ENCODE measurements at places on chromosomes 4 and X.

DNA sequence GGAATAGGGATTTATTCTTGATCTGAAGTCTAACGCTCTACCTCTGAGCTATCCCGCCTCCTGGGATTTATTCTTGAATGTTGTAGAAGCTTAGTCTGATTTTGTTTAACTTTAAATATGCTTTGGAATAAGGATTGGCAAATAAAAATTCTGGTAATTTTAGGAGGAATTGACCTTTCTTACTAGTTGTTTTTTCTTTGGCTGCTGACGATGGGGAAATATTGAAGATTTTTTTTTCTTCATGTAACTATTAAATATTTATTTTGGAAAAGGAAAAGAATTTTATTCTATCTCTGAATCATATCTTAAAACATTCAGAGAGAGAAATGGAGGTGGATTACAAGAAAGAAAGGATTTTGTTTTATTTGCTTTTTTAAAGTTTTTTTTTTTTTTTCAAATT, 122.9 kb downstream of the PDLIM5 start:
- H3K4me1 ChIP-seq: peaks cover 2% of the 10 kb centered on the region
- H3K27ac ChIP-seq: no peak overlapping the region
- peak; percentile 25 for DNase-seq
- no peaks in the 10 kb centered on the region for H3K27me3 ChIP-seq
- no peak overlapping the region for H3K4me3 ChIP-seq
- H3K36me3 ChIP-seq: no peaks in the 10 kb centered on the region

GRCh38 chr4:22625311-22625710, 67.4 kb upstream of the GBA3 start:
- H3K27ac ChIP-seq: no peak overlapping the region
- DNase-seq: no peak
- no peaks in the 10 kb centered on the region for H3K36me3 ChIP-seq
- H3K4me1 ChIP-seq: no peaks in the 10 kb centered on the region
- no peak overlapping the region for H3K4me3 ChIP-seq
- H3K27me3 ChIP-seq: no peaks in the 10 kb centered on the region

GRCh38 chr4:7147261-7147660, 45.1 kb upstream of the SORCS2 start:
- H3K27ac ChIP-seq: no peak overlapping the region
- DNase-seq: no peak
- H3K4me3 ChIP-seq: no peak overlapping the region
- H3K36me3 ChIP-seq: no peaks in the 10 kb centered on the region

- no peaks in the 10 kb centered on the region for H3K36me3 ChIP-seq
- no peaks in the 10 kb centered on the region for H3K4me1 ChIP-seq
- no peak overlapping the region for H3K4me3 ChIP-seq
- DNase-seq: no peak
- no peak overlapping the region for H3K27ac ChIP-seq
These were observed 47.8 kb downstream of the HTT-AS start for GRCh38 chr4:3026540-3026939.

GRCh38 chr4:73597594-73597993, 22.6 kb downstream of the RASSF6 start:
- no peaks in the 10 kb centered on the region for H3K27me3 ChIP-seq
- H3K4me1 ChIP-seq: peaks cover 10% of the 10 kb centered on the region
- H3K36me3 ChIP-seq: no peaks in the 10 kb centered on the region
- no peak overlapping the region for H3K27ac ChIP-seq
- H3K4me3 ChIP-seq: no peak overlapping the region

- no peaks in the 10 kb centered on the region for H3K36me3 ChIP-seq
- H3K4me3 ChIP-seq: no peak overlapping the region
- peak; percentile 12 for DNase-seq
- H3K27ac ChIP-seq: no peak overlapping the region
- no peaks in the 10 kb centered on the region for H3K27me3 ChIP-seq
These were observed 243.2 kb downstream of the SPOCK3 start for GRCh38 chr4:166991006-166991561.

GRCh38 chrX:103052625-103053024, 11.3 kb downstream of the BEX1 start:
- no peak overlapping the region for H3K4me3 ChIP-seq
- no peaks in the 10 kb centered on the region for H3K36me3 ChIP-seq

GRCh38 chrX:69298466-69299140, 133.3 kb upstream of the PJA1 start:
- DNase-seq: no peak
- H3K27ac ChIP-seq: no peak overlapping the region
- H3K4me3 ChIP-seq: no peak overlapping the region
- no peaks in the 10 kb centered on the region for H3K27me3 ChIP-seq
- no peaks in the 10 kb centered on the region for H3K36me3 ChIP-seq
- H3K4me1 ChIP-seq: no peaks in the 10 kb centered on the region

DNA sequence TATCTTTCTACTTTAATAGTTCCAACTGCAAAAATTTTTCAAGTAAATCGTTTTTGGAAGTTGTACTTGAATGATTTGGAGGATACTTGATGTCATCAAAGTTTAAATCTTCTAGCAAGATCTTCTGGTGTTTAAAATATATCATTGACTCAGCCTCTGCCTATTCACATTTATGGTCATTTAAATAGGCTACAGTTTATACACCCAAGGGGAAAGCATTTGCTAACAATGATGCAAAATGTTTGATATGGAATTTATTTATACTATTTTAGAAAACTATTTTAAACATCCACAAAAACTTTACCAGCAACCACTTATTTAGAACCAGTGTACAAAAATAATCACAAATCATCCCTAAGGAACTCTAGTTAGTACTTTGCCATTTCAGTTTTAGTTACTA, 123.3 kb upstream of the STIM2 start:
- no peak for DNase-seq
- no peak overlapping the region for H3K27ac ChIP-seq
- no peaks in the 10 kb centered on the region for H3K4me1 ChIP-seq
- H3K4me3 ChIP-seq: no peak overlapping the region
- no peaks in the 10 kb centered on the region for H3K36me3 ChIP-seq

DNA sequence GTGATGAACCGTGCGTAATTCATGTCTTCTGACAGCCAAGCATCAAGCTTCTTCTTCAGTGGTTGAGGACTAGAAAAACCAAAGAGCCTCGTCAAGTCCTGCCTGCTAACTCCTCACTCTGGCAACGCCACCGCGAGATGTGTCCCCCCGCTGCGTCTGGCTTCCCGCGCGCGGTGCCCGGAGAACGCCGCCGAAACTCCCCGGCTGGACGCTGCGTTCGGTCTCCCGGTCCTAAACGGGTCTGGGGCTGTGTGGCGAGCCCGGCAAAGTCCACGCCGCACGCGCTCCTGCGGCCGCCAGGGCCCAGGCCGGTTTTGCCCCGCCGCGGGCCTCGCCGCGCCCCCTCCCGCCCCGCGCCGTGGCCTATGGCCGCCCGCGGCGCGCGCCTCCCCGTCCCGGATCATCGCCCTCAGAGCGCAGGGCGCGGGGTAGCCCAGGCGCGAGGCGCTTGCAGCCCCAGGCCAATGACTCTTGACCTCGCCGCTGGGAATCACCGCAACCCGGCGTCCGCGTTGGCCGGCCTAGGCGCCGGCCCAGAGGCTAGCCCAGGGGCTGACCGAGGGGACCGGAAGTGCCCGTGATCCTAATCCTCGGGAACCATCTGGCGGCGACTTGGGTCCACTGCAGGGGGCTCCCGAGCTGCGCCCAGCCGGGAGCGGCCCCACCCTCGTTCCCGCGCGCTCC, at the start of gene AADAT:
TSS of gene AADAT (minus strand) at position 289 of the 684 bp plus-strand sequence. CDS start at position 23, 266 bp downstream.
- H3K4me3 ChIP-seq: peak within 1 kb of the TSS; percentile 66
- DNase-seq: peak; percentile 73

DNA sequence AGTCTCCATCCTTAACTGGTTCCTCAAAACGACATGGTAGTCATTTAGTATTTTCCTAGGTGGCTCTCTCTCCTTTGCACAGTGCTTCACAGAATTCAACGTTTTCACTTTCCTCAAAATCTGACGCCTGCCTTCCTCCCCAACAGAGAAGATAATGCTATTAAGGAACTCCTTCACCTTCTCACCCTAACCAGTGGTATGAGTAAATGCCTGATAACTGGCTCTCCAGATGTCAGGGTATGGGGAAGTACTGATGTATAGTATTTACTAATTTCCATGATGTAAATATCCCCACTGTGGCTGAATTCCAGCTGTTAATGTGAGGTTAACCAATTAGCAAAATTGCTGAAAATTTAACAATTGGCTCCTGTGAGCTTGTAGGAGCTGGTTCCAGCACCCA, 28.8 kb upstream of the NSUN7 start:
- no peaks in the 10 kb centered on the region for H3K27me3 ChIP-seq
- H3K27ac ChIP-seq: no peak overlapping the region
- H3K4me1 ChIP-seq: no peaks in the 10 kb centered on the region
- H3K4me3 ChIP-seq: no peak overlapping the region
- DNase-seq: no peak

DNA sequence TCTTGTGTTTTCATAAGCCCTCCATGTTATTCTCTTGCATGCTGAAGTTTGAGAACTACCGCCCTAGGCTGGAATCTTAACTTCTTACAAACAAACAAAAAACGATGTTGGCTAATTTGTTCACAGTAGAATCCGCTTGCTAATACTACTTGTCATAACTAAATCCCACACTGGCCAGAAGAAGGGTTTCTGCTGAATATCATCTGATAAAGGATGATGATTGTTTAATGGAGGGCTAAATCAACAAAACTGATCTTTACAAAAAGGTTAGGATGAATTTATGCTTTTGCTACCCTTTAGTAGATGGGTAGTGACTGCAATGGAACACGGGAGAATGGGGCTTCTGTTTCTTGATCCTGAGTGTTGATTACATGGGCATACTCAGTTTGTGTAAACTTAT, 42.3 kb downstream of the SPATA4 start:
- H3K36me3 ChIP-seq: no peaks in the 10 kb centered on the region
- H3K4me1 ChIP-seq: no peaks in the 10 kb centered on the region
- H3K4me3 ChIP-seq: no peak overlapping the region
- DNase-seq: no peak
- H3K27me3 ChIP-seq: no peaks in the 10 kb centered on the region

GRCh38 chr4:127698789-127699200, 31.4 kb upstream of the SLC25A31 start:
- H3K4me1 ChIP-seq: no peaks in the 10 kb centered on the region
- H3K27me3 ChIP-seq: no peaks in the 10 kb centered on the region
- peak; percentile 61 for DNase-seq

GRCh38 chrX:40975951-40976350, 109.3 kb upstream of the USP9X start:
- no peak overlapping the region for H3K4me3 ChIP-seq
- DNase-seq: no peak
- no peak overlapping the region for H3K27ac ChIP-seq
- H3K27me3 ChIP-seq: no peaks in the 10 kb centered on the region
- H3K4me1 ChIP-seq: no peaks in the 10 kb centered on the region

DNA sequence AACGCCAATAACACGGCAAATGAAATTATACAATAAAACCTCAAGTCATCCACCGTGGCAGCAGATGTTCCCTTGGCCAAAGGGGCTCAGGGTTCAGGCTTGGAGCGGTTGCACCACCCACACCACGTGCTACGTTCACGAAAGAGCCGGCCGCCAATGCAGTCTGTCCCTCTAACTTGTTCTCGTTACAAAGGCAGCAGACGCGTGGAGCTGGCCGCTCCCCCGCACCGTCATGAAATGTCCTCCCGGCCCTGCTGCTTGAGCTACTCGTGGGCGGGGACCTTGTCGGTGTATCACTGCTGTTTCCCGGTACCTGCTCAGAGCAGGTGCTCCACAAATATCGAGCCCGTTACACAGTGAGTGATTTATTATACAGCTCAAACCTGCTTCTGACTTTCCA, 36.4 kb upstream of the MAN2B2 start:
- H3K27ac ChIP-seq: no peak overlapping the region
- DNase-seq: no peak
- H3K4me3 ChIP-seq: no peak overlapping the region
- no peaks in the 10 kb centered on the region for H3K27me3 ChIP-seq

GRCh38 chr4:69518538-69519198, 23.0 kb upstream of the UGT2B4 start:
- no peaks in the 10 kb centered on the region for H3K36me3 ChIP-seq
- no peak overlapping the region for H3K4me3 ChIP-seq
- H3K4me1 ChIP-seq: no peaks in the 10 kb centered on the region
- H3K27ac ChIP-seq: no peak overlapping the region

- no peaks in the 10 kb centered on the region for H3K36me3 ChIP-seq
- no peak overlapping the region for H3K4me3 ChIP-seq
- no peaks in the 10 kb centered on the region for H3K4me1 ChIP-seq
- peak; percentile 52 for DNase-seq
- no peaks in the 10 kb centered on the region for H3K27me3 ChIP-seq
- no peak overlapping the region for H3K27ac ChIP-seq
These were observed 139.2 kb downstream of the ASMT start for GRCh38 chrX:1754077-1754476.

DNA sequence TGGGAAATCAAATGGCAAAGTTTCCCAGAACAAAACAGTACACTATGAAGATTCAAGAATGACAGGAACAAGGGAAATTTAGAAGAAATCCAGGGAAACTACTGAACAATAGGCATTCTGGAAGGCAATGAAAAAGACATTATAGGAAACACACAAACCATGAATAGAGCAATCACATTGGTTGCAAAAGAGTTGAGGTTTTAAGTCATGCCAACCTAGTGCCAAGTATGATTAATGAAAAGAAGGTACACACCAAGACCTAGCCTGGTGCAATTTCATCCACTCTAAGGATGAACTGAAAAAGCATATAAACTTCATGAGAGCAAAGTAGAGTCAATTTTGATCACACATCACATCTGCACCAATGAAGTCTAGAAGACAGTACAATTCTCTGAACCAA, 326.9 kb downstream of the PDHA2 start:
- H3K27ac ChIP-seq: no peak overlapping the region
- H3K4me1 ChIP-seq: no peaks in the 10 kb centered on the region
- no peak overlapping the region for H3K4me3 ChIP-seq

DNA sequence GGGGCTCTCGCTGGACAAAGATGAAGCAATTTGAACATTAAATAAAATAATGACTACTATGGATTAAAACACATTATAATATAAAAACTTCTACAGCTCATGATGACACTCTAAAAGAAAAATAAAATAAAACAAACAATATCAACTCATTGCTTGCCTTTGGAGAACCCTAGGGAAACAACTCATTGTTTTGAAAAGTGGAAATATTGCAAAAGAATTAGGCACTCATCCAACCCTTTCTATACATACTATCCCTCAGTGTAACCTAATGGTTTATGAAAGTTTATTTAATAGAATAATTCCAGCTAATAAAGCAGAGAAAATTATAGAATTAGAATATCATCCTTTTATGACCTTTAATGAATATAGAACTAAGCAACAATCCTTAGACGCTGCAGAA, 718 bp downstream of the RAB40A start:
- no peak overlapping the region for H3K27ac ChIP-seq
- H3K4me3 ChIP-seq: no peak overlapping the region
- no peaks in the 10 kb centered on the region for H3K36me3 ChIP-seq
- no peaks in the 10 kb centered on the region for H3K4me1 ChIP-seq

GRCh38 chrX:23840674-23841073, 57.7 kb downstream of the SAT1 start:
- no peaks in the 10 kb centered on the region for H3K36me3 ChIP-seq
- no peak for DNase-seq
- H3K27ac ChIP-seq: no peak overlapping the region
- H3K4me3 ChIP-seq: no peak overlapping the region
- no peaks in the 10 kb centered on the region for H3K27me3 ChIP-seq
- no peaks in the 10 kb centered on the region for H3K4me1 ChIP-seq

DNA sequence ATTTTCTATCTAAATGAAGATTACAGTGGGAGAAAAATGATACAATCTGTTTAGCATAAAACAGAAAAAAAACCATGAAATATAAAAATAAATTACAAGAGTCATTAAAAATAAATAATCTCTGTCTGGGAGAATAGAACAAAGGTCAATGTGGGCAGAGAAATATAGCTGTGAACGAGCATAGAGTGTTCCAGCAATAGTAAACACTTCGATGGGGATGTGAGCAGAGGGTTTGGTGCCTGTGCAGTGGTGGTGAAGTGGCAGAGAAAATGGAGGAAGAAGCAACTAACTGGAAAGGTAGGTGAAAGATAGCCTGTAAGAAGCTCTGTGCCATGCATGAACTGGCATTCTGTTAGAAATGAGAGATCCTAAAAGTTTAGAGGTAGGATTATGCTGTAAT, 64.9 kb downstream of the ANKRD50 start:
- no peak overlapping the region for H3K27ac ChIP-seq
- DNase-seq: no peak
- no peaks in the 10 kb centered on the region for H3K27me3 ChIP-seq

All from fibroblast of lung (primary cell).